ENCODE measurements at places on chromosomes 12 and 14.

GRCh38 chr12:125198652-125199051 lies 133.4 kb downstream of the AACS start:
- no peak for DNase-seq

DNA sequence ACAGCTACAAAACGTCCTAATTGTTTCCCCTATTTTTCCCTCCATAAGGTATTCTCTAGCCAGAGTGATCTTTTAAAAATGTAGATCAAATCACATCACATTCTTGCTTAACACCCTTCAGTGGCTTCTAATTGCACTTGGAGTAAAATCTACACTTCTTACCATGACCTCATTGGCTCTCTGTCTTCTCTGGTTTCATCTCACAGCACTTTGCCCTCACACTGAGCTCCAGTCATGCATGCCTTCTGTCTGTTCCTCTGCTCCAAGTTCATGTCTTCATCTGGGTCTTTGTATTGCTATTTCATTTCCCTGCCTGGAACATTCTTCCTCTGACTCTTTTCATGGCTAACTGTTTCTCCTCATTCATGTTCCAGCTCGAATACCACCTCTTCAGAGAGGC lies 220.4 kb upstream of the GARIN6 start:
- DNase-seq = no peak

DNA sequence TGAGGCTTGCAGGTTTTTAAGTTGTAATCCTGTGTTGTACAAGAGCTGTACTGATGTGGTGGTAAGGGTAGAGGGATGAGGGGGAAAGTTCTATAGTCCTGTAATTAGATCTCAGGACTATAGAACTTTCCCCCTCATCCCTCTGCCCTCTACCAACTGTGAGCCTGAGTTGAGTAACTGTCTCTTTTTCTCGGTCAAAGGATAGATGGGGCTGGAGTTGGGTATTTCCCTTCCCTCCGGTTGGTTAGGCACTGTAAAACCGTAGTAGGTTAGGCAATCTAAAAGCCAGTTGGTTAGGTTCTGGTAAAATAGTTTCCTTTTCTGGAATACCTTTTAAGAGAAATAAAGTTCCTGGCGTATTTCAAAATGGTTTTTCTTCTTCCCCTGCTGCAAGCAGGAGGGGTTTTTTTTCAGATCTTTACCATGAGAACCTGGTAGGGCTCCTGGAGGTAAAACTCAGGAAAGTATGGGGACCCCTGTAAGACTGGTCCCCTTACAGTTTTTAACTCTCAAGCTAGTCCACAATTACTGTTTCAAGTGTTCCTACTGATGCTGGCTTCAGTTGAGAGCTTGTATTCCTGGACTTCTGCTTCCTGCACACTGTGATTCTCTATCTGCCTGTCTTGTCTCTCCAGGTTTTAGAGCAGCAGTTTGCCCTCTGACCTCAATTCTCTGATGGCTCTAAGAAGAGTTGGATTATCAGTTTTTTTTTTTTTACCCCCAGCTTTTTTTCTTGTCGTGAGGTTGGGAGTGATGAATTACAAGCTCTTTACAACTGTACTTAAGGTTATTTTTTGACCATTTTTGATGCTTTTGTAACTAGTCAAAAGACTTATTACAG lies 58.7 kb downstream of the FUT8 start:
- no peak for DNase-seq

GRCh38 chr14:54627540-54628363 lies 60.8 kb downstream of the SAMD4A start:
- DNase-seq = peak; percentile 81

DNA sequence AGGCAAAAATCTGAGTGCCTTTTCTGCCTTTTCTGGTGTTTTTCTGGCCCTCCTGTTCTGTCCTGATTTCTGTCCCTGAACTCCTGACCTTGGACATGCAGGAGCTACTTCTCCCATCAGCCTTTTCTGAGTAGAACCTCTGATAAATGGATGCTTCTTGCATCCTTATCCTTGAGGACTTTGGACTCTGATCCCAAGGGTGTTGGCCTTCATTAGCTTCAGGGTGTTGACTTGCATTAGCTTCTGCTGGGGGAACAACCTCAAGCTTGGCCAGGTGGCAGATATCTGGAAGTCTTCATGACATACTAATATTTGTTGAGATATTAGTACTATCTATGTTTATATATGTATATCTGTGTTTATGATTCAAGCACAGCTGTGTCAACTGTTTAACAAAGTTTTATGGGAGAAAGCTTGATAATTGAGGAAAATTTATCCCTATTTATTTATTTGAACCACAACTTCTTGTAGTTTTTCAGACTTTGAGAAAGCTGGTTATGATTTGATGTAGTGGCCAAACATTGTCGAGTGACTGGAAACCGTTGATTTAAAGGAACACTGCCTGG lies 124.3 kb downstream of the CHST11 start:
- no peak for DNase-seq
